ENCODE measurements at places on chromosomes 7 and 10. TPM values are rescaled to one million over a fixed set of nuclear protein-coding genes. Genes with fewer than 3 reads are reported as not detected.

Gene PON3
- 0.66 TPM for total RNA-seq

Gene SLC26A5
- not detected for total RNA-seq

Gene RBM20
- 0.27 TPM for total RNA-seq

Gene AS3MT
- 0.09 TPM for total RNA-seq

Gene JAZF1
- total RNA-seq = 5.3 TPM

Gene AKR1C8
- not detected for total RNA-seq

Gene H2BK1
- total RNA-seq = not detected

Gene VSTM2A
- not detected for total RNA-seq

Gene ZCCHC24
- total RNA-seq = 2.8 TPM

Gene CYP3A4
- not detected for total RNA-seq

Gene KIAA1217
- total RNA-seq = 4.0 TPM

Gene EPHA1
- total RNA-seq = not detected

Gene SPDYE8
- not detected for total RNA-seq

Gene ODAD2
- total RNA-seq = 0.36 TPM

Gene TOMM7
- total RNA-seq = 226 TPM

Gene SUN1
- 122 TPM for total RNA-seq

Gene GHRHR
- 0.27 TPM for total RNA-seq

Gene DNAH11
- 0.63 TPM for total RNA-seq

Gene SLC35G1
- total RNA-seq = 2.5 TPM

Gene NKX1-2
- not detected for total RNA-seq

Gene MMD2
- not detected for total RNA-seq

Gene C10orf62
- total RNA-seq = not detected

Gene ZNF727
- 0.09 TPM for total RNA-seq

Gene PIK3AP1
- total RNA-seq = under 0.01 TPM

Gene ITGA8
- total RNA-seq = under 0.01 TPM

Gene BTBD16
- total RNA-seq = 0.09 TPM

Gene OIT3
- total RNA-seq = 0.09 TPM

Gene CC2D2B
- not detected for total RNA-seq

Gene EBF3
- 3.1 TPM for total RNA-seq

Gene PAX4
- not detected for total RNA-seq

Gene CPA4
- 0.27 TPM for total RNA-seq

Gene TEX47
- not detected for total RNA-seq

Gene ALOX5
- under 0.01 TPM for total RNA-seq

Gene IL6
- 16.7 TPM for total RNA-seq

Gene TMEM139
- total RNA-seq = not detected

Gene OR6B1
- total RNA-seq = not detected

Gene PARP12
- 54.9 TPM for total RNA-seq

Gene TLX1
- not detected for total RNA-seq

Gene NACAD
- 0.18 TPM for total RNA-seq

Gene PHKG1
- 0.36 TPM for total RNA-seq

Gene FOXI2
- total RNA-seq = not detected
